AG08396 (cell line): ENCODE measurements at places on chromosomes 1 and 21.
A peak's percentile ranks its signal among the peaks of the same experiment; 100 is the strongest.

GRCh38 chr1:159704481-159704880 lies 9.9 kb downstream of the CRP start:
- no peak for DNase-seq

DNA sequence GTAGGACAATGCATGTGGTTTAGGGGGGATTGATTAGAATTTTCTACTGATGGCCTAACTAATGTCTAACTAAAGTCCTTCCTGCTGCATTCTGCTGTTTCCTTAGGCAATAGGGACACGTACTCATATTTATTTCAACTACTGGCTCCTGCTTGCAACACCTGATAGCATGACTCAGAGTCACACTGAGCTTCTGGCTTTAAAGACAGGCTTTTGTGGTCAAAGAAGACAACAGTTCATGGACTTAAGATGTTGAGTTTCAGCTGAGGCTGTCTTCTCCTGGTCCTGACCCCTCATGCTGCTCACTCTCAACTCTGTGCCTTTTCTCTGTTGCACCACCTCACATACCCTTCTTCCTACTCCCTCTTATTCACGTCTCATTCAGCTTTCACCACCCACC lies 29.1 kb upstream of the TRABD2B start:
- no peak for DNase-seq

- no peak for DNase-seq
These were observed 33.8 kb upstream of the CREG1 start for GRCh38 chr1:167587342-167587741.

GRCh38 chr1:147547065-147547464 lies 5.8 kb downstream of the BCL9 start:
- DNase-seq, result no peak

DNA sequence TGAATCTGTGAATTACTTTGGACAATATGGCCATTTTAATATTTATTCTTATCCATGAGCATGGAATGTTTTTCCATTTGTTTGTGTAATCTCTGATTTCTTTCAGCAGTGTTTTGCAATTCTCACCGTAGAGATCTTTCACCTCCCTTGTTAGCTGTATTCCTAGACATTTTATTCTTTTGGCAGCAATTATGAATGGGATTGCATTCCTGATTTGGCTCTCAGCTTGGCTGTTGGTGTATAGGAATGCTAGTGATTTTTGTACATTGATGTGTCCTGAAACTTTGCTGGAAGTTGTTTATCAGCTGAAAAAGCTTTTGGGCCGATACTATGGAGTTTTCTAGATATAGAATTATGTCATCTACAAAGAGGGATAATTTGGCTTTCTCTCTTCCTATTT lies 44.2 kb upstream of the NEGR1 start:
- DNase-seq, result no peak

DNA sequence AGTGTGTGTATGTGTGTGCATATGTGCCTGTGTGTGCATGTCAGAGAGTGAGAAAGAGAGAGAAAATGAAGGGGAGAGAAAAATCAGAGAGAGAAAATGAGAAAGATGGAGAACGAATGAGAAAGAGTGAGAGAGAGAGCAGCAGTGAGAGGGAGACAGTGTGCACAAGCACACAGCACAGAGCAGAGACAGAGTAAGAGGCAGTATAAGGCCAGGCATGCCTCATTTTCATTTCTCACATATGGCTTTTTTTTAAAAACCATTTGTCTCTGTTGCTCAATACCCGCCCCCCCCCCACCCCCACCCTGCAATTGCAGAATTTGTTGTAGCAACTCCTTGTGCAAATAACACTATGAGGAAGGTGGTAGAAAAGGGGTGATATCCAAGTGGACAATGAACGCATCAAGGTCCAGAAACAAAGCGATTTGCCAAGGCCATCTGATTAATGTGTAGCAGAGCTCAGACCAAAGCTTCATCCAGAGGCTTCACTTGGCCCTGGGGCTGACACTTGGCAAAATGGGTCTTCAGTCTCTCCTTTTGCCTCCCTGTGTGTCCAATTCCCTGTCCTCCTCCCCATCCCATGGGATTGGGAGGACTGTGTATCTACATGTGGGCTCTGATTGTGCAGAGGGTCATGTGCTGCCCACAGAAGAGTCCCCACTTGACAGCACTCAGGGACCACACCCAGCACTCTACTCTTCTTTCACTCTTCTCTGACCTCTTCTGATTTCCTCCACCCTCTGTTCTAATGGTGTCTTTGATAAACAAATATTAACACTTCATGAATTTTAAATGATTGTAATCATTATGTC lies 38.9 kb upstream of the HSD3B1 start:
- no peak for DNase-seq

DNA sequence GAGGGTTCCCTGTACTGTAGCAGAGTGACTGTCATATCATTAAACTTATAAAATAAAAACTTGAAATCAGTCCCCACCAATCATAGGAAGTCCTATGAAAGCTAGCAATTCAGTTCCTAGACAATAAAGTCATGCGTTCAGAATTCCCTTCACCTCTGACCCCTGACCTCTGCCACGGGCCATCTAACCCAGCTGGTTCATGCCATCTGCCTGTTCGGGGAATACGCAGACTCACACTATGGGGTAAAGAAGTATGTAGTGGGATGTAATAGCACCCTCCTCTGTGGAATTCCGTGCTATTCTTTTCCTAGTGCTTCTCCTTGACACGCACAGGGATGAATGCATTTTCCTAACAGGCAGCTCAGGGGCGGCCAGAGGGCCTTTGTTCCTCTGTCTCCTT lies 2.1 kb downstream of the GSTM4 start:
- no peak for DNase-seq

- DNase-seq, result no peak
These were observed 19.7 kb downstream of the YARS1 start for GRCh38 chr1:32797456-32797855.

GRCh38 chr1:31944205-31945089 lies 6.3 kb upstream of the PTP4A2 start:
- DNase-seq, result peak; percentile 85

- DNase-seq, result no peak
These were observed 125.4 kb downstream of the EDEM3 start for GRCh38 chr1:184629266-184629665.

GRCh38 chr1:25862785-25863485 lies 3.7 kb upstream of the AUNIP start:
- DNase-seq, result no peak

GRCh38 chr1:181104042-181104789 lies 15.7 kb downstream of the IER5 start:
- DNase-seq, result no peak

DNA sequence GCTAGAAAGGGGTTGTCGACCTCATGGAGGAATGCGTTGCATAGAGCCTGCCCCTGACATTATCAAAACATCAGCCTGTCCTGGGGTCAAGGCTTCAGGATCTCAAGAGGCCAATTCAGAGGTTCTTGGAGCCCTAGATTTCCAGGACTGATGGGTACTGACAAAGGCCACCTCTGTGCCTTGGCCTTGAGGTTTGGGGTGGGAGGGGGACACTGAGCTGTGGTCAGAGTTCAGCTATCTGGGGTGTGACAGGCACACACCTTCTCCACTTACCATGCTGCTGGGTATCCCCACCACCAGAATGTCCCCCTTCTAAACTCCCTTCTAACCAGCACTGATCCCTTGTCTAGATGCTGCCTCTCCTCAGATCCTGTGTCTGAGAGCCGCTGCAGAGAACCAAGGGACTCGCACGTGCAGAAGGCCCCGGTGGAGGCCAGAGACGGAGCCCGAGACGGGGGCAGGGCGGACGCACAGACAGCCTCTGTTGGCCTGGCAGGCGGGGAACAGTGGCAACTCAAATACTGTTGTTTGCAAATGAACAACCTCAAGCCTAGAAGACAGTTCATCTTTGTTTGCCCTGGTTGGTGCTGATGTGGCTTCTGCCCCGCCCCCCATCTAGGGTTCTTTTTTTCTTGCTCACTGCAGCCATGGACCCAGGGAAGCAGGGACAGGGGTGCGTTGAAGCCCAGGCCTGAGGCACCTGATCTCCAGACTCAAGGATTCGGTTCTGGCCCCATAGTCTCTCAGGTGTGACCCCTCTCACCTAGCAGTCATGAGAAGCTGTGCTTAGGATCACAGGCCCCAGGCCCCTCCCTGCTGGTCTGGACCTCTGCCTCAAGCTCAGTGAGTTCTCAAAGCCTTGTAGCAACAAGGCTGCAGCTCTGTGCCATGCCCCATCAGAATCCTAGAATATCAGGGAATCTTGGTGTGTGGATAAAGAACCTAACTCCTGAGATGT lies 28.1 kb upstream of the CSF1 start:
- no peak for DNase-seq

DNA sequence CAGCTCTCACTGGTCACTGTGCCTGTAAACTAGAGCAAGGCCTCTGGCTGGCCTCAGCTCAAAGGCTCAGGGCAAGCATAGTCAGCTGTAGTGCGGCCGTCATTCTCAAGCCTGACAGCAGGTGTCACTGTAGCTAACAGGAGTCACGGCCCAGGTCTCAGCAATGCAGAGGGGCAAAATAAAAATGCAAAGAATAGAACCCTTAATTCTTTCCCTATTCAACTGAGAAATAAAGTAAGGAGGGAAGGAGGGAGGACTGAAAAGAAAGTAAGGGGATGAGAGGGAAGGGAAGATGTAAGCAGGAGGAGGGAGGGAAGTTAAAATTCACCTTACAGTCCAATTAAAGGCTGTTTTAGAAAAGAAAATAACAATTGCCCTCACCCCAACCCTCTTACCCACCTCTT lies 106.1 kb downstream of the KIAA0319L start:
- peak; percentile 74 for DNase-seq

DNA sequence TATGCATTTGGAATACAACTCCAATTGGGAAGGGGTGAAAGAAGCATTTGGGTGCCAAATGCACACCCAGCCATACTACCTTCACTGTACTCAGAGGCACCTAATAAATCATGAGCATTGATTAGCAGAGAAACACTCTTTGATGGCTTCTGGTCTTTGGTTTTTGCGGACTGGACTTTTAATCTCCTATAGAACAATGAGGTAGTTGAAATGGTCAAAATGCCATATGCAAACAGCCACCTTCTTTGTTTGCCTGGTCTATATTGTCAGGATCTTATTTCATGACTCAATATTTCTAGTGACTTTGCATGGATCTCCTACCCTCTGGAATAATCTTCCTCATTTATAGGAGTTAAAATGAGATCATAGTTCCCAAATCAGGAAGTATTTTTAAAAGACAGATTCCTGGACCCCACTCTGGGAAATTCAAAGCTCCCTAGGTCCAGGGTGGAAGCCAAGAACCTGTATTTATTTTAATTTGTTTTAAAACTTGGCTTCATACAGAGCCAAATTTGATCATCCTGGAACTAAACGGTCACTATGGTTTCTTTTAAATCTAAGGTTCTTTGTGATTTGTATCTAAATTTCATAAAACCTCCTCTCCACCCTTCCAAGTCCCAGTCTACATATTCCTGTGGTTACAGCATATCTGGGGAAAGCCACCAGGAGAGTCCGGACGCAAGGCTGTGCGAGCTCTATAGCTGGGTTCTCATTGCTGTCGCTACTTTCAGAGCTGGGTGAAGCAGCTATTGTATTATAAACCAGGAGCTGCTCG lies 8.7 kb downstream of the FAM3B start:
- DNase-seq, result no peak

DNA sequence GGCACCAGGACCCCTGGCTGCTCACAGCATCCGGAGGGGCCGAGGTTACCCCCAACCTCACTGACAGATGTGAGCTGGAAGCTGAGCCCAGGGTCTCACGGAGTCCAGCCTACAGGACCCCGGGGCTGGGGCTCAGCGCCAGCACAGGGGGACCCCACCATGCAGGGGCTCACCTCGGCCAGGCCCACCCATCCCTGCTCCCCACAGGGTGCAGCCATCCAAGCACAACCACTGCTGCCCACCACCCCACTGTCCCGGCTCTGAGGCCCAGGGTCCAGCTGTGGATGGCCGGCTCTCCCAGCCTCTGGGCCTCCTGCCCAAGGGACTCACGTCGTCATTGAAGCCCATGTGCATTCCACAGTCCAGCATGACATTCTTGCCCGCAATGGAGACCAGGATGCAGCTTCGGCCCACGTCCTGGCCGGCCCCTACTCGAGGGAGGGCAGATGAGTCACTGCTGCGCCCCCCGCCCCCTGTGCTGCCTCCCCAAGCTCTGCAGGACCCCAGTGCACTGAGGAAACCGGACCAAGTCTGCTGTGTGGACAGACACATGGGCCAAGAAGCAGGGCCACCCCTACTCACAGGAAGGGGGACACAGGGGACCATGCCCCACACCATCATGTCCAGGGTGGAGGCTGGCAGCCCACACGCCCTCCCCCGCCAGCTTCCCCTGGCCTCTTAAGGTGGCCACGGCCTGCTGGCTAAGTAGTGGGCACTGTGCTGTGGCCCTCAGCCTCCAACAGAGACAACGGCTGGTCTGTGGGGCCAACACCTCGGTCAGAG lies 3.6 kb downstream of the INTS11 start:
- peak; percentile 66 for DNase-seq

GRCh38 chr1:18539171-18539570 lies 58.4 kb downstream of the KLHDC7A start:
- no peak for DNase-seq

GRCh38 chr1:64287071-64287470 lies 83.6 kb downstream of the UBE2U start:
- DNase-seq, result no peak

- DNase-seq, result no peak
These were observed 26.2 kb upstream of the CAP1 start for GRCh38 chr1:40014253-40014706.

GRCh38 chr1:233015965-233016364 lies 65.6 kb downstream of the NTPCR start:
- no peak for DNase-seq

DNA sequence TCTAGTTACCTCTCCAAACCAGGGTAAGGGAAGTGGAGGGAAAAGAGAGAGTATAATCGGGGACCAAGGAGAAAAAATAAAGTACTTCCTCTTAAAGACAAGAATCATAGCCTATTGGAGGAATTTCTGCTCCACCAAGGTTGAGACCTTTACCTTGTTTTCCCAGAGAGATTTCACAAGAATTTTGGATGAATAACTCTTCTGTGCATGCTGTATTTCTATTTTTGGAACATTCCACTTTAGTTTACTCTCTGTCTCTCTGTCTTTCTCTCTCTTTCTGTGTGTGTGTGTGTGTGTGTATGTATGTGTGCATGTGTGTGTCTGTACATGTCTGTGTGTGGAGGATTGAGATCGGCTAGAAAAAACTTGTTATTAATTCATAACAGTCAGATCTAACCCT lies 318.4 kb upstream of the RGS18 start:
- no peak for DNase-seq

DNA sequence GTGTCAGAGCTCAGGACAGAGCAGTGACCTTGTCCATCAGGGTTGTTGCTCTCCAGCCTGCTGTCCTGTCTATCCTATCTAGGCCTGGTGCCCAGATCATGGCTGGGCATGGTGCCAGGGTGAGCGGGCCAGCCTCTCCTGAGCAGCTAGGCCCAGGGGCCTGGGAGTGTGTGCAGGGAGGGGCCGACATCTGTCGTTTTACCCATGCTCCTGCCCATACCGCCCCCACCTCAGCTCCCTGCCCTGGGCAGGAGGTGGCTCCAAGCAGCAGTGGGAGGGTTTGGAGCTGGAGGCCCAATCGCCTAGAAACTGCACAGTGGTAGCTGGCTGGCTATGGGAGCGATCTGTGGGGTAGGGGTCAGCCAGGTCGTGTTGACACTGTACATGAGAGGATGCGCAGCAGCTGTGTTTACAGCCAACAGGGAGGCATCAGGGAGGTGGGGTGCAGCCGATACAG lies 6.5 kb downstream of the INSRR start:
- no peak for DNase-seq
